ENCODE measurements at places on chromosomes 6 and 20.

- DNase-seq: no peak
Measured at GRCh38 chr6:136762022-136762975, 30.0 kb downstream of the MAP3K5 start.

GRCh38 chr6:161547617-161548016 lies 273.8 kb upstream of the AGPAT4 start:
- DNase-seq: peak; percentile 30

- DNase-seq: no peak
Measured at GRCh38 chr6:93468291-93468690, 48.9 kb upstream of the EPHA7 start.

DNA sequence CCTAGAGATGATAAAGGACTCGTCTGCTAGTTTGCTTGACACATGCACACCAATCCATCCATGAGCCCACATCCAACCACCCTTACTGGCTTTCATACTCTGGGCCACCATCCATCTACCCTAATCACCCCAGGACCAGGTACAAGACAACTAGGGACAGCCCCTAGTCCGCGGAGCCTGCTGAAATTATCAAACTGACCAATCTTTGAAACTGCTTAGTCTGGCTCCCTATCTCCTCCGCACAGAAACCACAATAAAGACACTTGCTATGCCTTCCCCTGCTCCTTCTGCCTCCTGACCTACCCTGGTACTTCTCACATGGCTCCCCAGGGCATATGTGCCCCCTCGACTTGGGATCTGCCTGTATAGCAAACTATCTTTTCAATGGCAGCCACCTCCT lies 33.1 kb downstream of the PXDC1 start:
- DNase-seq: no peak

All from GM04504 (cell line).